GM12878 (cell line): ENCODE measurements at places on chromosomes 12 and 14. TPM values are rescaled to one million over a fixed set of nuclear protein-coding genes. Genes with fewer than 3 reads are reported as not detected.

DNA sequence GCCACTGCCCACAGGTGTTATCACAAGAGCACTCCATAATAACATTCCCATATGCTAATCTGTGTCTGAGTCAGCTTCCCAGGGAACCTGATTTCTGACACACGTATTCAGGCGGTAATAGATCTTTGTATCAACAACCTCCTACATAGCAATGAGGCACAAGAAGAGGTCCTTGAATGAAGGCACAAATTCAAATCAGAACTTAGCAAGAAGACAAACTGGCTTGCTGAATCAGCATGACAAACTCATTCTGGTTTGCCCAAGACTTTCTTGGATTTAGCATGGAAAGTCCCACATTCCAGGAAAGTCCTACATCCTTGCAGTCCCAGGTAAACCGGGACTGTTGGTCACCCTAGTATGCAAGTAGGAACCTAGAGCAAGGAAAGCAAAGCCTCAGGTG is 33.9 kb upstream of the RNU6-7 start:
- DNase-seq, result no peak

Gene NTF3
- total RNA-seq, result not detected in 2 replicates

DNA sequence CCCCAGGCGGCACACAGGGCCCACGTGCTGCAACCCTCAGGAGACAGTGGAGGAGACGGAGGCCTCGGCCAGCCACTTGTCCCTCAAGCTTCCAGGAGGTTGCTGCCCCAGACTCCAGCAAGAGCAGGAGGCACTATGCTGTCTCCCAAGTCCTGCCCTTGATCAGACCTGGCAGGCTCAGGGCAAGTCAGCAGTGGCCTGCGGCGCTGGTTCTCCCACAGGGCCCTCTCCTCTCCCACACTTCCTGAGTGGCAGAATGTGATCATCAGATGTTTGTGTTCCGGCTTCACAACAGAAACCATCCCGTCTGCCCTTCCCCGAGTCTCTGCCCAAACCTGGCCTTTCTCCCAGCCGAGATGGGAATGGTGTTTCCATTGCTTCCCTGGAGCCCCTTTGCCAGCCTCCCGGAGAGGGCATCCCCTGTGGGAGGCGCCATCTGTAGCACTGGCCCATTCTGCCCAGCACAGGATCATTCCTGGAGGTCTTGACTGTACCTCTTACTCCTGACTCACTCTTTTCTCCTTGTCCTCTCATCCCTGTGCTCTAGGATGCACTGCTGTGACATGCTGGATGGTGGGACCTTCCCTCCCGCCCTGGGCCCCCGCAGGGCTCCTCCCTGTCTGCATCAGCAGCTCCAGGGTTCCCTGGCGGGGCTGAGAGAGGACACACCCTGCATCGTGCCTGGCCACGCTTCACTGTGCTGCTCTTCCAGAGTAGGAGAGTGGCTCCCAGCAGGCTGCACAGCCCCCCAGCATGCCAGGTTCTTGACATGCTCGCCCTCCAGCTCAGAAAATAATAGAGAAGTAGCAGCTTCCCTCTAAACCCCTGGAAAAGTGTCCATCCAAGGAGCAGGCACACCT is 114.7 kb upstream of the FKBP4 start:
- no peak for DNase-seq

DNA sequence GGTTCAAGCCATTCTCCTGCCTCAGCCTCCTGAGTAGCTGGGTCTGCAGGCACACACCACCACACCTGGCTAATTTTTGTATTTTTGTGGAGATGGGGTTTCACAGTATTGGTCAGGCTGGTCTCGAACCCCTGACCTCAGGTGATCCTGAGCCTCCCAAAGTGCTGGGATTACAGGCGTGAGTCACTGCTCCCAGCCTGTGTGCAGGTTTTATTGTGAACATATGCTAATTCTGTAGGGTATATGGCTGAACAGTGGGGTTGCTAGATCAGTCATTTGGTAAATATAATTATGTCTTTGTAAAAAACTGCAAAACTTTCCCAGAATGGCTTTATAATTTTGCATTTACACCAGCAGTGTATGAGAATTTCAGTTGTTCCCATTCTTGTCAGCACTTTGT is 85.9 kb downstream of the RCOR1 start:
- no peak for DNase-seq

DNA sequence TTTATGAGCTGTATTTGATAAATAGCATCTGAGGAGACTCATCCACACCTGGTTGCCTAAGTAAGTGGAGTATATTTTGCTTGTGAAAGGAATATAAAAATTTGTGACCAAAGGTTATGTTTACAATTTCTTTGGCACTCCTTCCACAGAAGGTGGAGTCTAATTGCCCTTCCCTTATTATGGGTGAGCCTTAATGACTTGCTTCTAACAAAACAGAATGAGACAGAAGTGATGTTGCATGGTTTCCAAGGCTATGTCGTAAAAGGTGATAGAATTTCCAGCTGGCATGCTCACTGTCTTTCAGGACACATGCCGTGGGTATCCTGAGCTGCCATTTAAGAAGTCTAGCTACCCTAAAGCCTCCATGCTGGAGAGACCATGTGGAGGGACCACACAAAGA is 116.8 kb upstream of the ABCD2 start:
- DNase-seq, result no peak

DNA sequence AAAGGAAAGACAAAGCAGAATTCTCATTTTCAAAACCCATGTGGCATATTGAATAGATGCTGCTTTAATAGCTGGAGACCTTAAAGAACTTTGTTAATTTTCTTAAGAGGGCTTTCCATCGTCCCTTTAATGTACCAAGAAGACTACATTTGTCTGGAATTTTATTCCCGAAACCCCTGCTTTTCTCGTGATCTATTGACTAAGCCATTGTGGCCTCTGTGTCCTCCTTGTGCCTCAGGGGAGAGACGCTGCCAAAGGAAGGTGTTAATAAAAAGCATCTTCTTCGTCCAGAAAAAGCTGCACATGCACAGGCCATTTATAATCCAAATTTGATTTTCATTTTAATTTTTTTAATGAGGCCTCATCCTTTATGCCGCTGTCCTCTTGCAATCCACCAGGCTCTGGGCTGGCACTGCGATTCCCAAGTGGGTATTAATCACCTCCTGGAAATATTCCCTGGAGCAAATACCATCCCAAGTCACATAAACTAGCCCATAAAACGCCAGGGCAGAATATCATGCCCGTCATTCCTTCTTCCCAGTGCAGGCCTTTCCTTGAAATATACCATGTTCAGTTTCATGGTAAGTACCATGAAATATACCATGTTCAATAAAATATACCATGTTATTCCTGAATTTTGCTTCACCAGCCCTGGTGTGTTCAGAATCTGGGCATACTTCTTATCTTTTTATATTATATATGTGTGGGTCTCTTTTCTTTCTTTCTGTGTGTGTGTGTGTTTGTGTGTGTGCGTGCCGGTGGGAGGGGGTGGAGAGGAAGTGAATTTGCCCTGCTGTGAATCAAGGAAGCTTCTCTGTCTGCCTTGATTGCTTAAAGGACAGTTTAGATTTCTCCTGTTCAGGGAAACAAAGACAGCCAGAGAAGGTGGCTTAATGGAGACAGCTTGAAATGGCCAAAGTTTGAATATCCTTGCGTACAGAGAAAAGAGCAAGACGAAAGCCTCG is 147.6 kb downstream of the PHETA1 start:
- no peak for DNase-seq

DNA sequence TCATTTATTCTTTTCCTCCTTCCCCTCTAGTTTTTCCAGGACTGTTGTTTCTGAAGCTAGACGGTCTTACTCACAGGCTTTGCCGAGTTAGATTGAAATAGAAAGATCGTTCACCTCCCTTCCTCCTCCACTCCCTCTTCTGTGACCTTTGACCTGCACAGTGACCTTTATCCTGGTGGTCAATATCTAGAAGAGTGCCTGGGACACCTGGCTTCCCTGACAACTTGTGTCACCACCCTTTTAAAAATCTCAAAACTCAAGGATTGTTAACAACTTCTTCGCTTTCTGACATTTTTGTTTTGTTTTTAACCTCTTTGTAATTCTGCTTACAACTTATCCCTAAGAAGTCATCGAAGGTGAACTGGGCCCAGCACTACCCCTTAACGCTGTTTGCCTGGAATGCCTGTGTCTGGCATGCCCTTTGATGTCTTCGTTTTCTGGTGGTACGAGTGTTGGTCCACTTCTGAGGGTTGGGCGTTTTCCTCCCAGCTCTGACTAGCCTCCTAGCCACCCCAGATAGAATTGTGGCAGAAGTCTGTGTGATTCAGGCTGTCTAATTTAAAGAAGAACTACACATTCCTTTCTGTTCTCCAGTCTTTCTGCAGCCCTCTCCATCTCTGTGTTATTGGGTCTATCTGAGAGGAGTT is 2.8 kb upstream of the KRT75 start:
- DNase-seq, result no peak

- DNase-seq, result no peak
These were observed 25.1 kb downstream of the SYNJ2BP start for GRCh38 chr14:70391493-70392391.

- DNase-seq, result no peak
These were observed at the start of gene CACNA1C for GRCh38 chr12:2052826-2053678. TSS of gene CACNA1C (plus strand) at chr12:2052987. CDS start at chr12:2053563, 576 bp downstream.

GRCh38 chr12:108438667-108439066 is 76.4 kb upstream of the FICD start:
- DNase-seq, result no peak

Gene ELK3
- 0.96 and 1.2 TPM in 2 replicates for total RNA-seq

GRCh38 chr12:68234140-68234539 is 8.5 kb upstream of the IL26 start:
- no peak for DNase-seq

GRCh38 chr12:118188690-118189371 is 52.9 kb downstream of the PEBP1 start:
- no peak for DNase-seq

- no peak for DNase-seq
These were observed 43.7 kb downstream of the CCDC59 start for GRCh38 chr12:82314406-82314892.

GRCh38 chr12:131959116-131959515 is 9.4 kb downstream of the EP400 start:
- DNase-seq, result no peak

GRCh38 chr12:51441583-51441982 is 17.0 kb downstream of the SLC4A8 start:
- no peak for DNase-seq

- DNase-seq, result no peak
These were observed 6.9 kb downstream of the TBC1D15 start for GRCh38 chr12:71846322-71846940.

- DNase-seq, result no peak
These were observed 94.9 kb upstream of the TTC7B start for GRCh38 chr14:90911121-90911520.

Gene KLRD1
- 0.21 TPM in 1 of 2 replicates, not detected in the other for total RNA-seq

DNA sequence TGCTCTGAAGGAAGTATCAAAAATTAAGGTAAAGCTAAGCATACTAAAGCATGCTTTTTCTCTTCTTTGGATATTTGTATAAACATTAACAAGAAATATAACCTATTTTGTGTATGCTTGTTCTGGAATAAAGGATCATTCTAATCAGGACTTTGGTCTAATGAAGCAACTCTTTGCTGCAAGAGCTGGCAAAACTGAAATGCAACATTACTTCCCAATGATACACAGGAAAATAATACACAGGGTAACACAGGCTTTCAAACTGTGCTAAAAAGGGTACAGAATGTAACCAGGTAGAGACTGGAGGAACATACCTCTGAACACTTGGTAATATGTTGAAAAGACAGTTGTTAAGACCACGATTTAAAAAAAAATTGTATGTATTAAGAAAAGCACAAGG is 222.5 kb upstream of the DIO2 start:
- no peak for DNase-seq

DNA sequence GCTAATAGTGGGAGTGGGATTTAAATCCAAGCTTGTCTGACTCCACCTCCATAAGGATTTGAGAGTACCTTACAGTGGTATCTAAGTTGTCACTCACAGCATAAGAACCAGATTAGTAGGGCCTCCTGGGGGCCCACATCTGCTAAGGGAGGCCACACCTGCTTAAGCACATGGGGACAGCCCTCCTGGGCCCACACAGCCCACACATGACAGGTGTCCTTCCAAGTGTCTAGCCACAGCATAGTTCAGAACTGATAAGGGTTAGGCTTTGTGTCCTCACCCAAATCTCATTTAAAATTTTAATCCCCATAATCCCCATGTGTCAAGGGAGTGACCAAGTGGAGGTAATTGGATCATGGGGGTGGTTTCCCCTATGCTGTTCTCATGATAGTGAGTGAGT is 186.0 kb upstream of the HMGA2 start:
- no peak for DNase-seq

Gene MLXIP
- 23.7 and 24.9 TPM in 2 replicates for total RNA-seq

- DNase-seq, result no peak
These were observed 1.5 kb downstream of the PLEKHG6 start for GRCh38 chr12:6311822-6312528.

GRCh38 chr14:105999361-106000028 is 473.1 kb downstream of the TMEM121 start:
- no peak for DNase-seq

DNA sequence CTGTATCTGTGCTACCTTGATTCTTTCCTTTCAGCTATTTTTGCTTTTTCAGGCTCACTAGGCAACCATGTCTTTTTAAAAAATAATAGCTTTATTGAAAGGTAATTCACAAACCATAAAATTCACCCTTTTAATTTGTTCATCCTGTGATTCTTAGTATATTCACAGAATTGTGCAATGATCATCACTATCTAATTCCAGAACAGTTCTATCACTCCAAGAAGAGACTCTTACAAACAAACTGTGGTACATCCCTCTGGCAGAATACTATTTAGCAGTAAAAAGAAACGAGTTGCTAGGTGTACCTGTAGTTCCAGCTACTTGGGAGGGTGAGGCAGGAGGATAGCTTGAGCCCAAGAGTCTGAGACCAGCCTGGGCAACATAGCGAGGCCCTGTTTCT is 14.8 kb downstream of the CREBL2 start:
- no peak for DNase-seq

GRCh38 chr12:22256041-22256441 is 78.5 kb downstream of the ST8SIA1 start:
- DNase-seq, result no peak

- DNase-seq, result no peak
These were observed 313.6 kb downstream of the ZFP36L1 start for GRCh38 chr14:68479247-68479646.

GRCh38 chr12:55008944-55009585 is 10.7 kb upstream of the NEUROD4 start:
- DNase-seq, result no peak

DNA sequence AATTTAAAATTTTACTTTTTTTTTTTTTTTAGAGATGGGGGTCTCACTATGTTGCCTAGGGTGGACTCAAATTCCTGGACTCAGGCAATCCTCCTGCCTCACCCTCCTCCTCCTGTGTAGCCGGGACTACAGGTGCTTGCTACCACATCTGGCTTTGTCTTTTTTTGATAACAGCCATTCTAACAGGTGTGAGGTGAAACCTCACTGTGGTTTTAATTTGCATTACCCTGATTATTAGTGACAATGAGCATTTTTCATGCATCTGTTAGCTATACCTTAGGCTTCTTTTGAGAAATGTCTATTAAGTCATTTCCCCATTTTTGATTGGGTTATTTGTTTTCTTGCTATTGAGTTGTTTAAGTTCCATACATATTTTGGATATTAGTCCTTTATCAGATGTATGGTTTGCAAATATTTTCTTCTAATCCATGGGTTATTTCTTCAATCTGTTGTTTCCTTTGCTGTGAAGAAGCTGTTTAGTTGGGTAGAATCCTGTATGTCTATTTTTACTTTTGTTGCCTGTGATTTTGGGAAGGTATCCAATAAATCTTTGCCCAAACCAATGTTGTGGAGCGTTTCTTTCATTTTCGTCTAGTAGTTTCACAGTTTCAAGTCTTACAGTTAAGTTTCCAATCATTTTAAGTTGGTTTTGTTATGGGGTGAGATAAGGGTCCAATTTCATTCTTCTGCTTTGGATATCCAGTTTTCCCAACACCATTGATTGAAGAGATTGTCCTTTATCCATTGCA is 86.1 kb downstream of the MYF5 start:
- no peak for DNase-seq

Gene KRT73
- not detected in 2 replicates for total RNA-seq
